GM13977 (cell line): ENCODE measurements at places on chromosomes 5 and 9.

DNA sequence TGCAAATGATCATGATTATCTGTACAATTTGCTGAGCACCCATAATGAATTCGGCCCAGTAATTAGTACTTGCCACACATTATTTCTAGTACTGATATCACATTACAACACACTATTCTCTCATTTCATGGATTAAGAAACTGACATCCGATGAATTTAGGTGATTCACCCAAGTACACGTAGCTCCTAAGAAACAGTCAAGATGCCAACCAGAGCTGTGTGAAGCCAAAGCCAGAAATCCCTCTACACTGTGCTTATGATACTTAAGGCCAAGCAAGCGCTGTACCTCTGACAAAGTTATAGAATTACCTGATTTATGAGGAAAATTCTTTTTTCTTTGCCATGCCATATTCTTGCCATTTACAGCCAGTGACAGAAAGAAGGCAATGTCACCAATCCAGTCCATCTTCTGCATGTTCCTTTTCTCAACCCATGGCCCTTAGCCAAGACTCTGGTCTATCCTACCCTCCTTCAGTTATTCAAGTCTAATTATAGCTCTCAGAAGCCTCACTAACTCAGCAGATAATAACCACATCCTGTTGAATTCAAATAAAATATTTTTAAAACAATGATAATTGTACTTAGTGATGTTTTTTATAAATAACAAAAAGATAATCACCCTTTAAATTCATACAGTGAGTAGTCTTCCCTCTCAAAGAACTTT lies 74.3 kb upstream of the PTGER4 start:
- no peak for DNase-seq

GRCh38 chr5:127602896-127603844 lies 45.7 kb upstream of the CTXN3 start:
- DNase-seq = no peak

- peak; percentile 86 for DNase-seq
These were observed 97.7 kb upstream of the MVB12B start for GRCh38 chr9:126228781-126229444.

DNA sequence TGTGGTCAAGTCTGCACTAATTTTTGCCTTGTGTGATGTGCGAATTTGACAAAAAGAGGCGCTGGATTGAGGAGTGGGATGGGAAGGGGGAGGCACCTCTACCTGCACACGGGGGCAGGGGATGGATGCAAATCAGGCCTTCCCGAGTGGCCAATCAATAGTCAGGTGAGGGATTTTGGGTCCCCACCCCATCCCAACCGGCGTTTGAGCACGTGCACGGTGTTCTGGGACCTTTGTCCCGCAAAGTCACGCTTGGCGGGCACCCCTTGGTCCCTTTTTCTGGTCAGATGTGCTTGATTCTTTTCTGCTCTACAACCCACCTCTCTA lies 685 bp upstream of the ADAMTS19 start:
- DNase-seq = no peak

- DNase-seq = no peak
These were observed 32.2 kb downstream of the ACER2 start for GRCh38 chr9:19440823-19441580.

DNA sequence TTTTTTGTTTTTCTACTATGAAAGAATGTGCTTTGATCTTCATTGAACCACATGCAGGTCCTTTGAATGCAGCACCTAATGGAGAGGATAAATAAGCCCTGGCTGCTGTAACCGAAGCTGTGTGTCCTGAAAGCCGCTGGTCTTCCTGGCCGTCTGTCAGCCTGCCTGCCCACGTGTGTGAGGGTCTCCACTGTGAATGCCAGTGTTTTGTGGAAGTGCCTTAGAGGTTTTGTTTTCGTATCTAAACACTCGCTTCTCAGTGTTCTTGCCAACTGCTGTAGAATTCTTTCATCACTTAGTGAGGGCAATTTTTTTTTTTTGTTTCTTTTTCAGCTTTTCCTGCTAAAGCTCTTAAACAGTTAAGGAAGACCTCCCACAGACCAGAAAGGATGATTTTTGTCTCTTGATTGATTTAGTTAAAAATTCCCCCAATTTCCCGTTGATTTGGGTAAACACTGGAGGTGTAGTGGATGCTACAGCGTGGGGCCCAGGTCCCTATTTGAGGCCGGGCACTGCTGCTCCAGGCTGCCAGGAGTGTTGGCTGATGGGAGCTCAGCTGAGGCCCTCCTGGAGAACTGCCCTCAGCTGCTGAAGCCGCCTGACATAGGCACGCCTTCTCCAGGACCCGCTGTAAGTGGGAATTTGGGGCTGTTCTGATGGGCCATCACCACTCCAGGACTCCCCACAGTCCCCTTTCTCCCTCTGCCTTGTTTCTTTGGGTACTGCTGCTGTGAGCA lies 29.2 kb upstream of the PTCH1 start:
- no peak for DNase-seq

- DNase-seq = no peak
These were observed 127.1 kb upstream of the ICE1 start for GRCh38 chr5:5295351-5295750.

DNA sequence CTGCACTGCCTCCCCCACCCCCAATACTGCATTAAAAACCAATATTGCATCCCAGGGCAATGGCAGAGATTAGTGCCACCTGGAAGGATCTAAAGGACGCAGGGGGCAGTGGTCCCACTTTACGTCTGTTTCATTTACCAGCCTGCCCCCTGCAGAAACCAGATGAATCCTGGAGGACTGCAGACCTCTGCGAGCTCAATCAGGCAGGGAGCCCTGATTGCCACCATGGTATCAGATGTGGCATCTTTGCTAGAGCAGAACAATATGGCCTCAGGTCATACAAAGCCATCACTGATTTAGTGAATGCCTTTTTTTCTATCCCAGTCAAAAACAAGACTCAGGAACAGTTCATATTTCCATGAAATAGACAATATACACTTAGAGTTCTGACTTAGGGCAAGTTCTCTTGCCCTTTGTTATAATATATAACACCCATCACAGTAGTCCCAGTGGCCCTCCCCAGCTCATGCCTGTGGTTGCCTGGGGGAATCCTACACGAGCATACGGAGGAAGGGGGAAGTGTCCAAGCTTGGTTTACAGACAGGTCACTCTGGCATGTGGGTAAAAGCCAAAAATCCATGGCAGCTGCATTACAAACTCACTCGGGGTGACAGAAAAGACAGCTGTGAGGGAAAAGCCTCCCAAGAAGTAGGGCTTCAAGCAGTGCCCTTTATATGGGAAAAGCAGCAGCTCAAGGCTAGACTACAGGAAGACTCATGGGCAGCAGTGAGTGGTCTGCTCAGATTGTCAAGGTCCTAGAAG lies 85.1 kb downstream of the MED27 start:
- DNase-seq = no peak

DNA sequence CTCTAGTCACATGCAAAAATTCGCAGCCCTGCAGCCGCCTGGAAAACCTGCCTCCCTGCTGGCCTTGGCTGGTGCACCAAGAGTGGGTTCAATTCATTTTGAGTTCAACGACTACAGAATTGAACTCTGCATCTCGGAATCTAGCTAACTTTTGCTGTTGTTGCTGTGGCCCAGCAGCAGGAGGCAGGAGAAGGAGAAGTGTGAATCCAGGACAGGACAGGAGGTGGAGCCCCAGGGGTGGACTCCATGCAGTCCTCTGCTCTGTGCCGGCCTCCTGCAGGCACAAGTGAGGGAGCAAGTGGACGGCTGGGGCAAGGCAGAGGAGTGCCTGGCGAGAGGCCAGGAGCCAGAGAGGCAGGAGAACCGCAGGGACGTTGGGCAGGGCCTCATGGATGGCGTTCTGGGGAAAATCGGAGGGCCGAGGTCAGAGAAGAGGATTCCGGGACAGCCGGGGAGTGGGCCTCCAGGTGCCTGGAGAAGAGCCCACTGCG lies 214.2 kb downstream of the FANCC start:
- no peak for DNase-seq

- DNase-seq = no peak
These were observed 48.8 kb downstream of the POC5 start for GRCh38 chr5:75668445-75668844.

GRCh38 chr9:98532574-98532973 lies 176.2 kb downstream of the GABBR2 start:
- DNase-seq = no peak

- no peak for DNase-seq
These were observed 34.5 kb upstream of the ORM1 start for GRCh38 chr9:114288193-114289091.
